ENCODE measurements at places on chromosomes 1 and 21.

DNA sequence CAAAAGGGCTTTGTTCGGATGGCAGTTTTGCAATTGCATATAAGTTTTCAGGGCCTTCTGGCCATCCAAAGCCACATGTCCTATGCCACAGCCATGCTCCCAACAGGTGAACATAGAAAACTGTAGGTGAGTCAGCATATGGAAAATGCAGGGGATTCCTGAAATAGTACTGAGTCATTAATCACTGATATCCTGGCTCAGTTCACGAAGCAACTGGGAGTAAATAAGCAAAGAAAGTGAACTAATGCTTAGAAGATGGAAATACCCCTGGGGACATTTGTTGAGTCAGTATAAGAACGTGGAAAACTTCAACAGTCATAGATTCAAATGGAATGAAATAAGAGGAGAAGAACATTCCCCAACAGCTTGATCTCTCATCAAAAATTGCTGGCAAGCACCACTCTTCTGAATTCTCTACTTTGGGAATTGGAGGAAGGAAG lies 148.9 kb upstream of the RUNX1 start:
- DNase-seq = no peak

- DNase-seq = no peak
Observed at GRCh38 chr1:172466795-172467407, 23.0 kb upstream of the PIGC start.

DNA sequence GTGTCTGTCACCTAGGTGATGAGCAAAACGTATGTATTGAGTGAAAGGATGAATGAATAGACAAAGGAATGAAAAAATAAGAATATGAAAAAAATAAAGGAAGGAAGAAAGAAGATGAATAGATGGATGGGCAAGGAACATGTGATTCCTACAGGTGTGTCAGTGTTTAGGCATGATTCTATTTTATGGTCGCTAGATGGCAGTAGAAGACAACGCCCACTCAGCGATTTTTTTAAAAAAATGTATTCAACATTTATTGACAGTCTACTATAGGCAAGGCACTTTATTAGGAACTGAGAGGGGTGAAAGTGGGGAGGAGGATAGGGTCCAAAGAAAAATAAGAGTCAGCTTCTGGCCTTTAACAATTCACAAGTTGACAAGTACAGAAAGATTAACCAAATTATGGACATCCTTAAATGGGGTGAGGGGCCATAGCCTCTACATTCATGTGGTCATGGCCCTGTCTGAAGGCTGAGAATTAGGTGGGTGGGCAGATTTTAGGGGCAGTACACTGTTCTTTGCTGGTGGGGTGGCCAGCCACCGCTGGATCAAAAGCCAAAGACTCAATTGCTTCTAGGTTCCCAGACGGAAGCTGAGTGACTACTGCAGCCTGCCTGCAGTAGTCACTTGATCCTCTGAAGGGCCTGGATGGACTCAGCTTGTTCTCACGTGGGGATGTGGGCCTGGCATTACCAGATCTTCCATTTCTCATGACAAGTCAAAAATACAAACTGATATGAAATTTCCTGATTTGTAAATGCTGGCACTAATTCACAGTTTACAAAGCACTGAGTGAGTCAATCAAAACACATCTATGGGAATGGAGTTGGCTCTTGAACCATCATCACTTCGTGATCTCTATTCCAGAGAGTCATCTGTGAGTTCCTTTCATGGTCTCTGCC lies 83.9 kb downstream of the FASLG start:
- DNase-seq = no peak

DNA sequence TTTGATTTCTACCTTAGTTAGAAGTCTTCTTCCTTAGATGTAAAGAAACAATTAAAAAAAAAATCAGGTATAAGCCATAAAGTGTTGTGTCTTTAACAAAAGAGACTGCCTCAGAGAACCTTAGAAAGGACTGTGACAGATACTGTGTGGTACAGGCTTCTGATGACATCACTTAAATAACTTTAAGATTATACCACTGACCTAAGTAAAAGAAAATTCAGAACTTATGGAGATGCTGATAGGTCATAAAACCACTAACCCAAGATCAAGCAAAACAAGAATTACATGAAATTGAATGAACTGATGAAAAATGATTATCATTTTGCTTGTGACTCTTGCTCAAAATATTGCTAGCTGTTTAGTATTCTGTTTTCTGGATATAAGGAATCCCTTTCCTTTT lies 220.8 kb downstream of the NRIP1 start:
- DNase-seq = no peak

GRCh38 chr1:212737559-212737958 lies 37.9 kb upstream of the BATF3 start:
- DNase-seq = no peak

GRCh38 chr1:36068866-36069265 lies 15.0 kb upstream of the TEKT2 start:
- DNase-seq = no peak

GRCh38 chr1:7432102-7432899 lies 338.8 kb upstream of the VAMP3 start:
- DNase-seq = no peak

DNA sequence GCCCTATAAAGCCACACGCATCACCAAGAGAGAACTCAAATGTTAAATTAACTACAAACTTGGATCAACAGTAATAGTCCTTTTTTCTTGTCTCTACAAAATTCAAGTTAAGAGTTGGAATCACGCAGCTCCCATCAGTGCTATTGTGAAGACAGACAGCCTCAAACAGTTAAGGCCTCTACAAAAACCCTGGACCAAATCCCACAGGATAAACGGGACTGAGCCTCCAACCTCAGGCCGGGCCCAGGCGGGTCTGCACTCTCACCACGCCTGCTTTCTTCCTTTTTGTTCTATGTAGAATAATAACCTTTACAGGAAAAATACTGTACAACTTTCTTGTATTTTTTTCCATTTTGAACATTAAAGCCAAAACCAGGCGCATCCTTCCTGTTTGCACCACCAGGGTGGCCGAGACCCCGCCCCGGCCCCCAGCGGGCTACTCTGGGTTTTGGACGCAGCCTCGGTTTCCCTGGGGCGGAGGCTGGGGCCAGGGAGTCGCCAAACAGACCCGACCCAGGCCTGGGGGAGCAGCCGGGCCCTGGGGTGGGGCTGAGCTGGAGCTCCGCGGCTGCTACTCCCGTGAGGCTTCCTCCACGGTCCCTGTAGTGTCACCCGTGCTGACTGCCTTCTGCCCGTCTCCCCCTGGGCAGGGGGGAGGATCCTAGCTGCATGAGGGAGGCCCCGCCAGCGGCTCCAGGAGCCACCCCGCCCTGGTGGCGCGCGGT lies 158.4 kb downstream of the CASZ1 start:
- DNase-seq = no peak

GRCh38 chr1:63611231-63611630 lies 18.0 kb downstream of the PGM1 start:
- DNase-seq = no peak

DNA sequence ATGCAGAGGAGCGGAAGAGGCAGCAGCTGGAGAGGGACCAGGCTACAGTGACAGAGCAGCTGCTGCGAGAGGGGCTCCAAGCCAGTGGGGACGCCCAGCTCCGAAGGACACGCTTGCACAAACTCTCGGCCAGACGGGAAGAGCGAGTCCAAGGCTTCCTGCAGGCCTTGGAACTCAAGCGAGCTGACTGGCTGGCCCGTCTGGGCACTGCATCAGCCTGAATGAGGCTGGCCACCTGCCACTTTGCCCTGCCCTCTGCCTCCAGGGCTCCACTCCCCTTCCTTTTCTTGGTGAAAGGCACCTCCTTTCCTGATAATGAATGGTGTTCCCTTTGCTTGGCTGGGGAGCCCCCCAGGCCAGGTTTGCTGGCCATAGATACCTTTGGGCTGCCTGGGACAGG lies 3.3 kb upstream of the HMGN2 start:
- DNase-seq = no peak

DNA sequence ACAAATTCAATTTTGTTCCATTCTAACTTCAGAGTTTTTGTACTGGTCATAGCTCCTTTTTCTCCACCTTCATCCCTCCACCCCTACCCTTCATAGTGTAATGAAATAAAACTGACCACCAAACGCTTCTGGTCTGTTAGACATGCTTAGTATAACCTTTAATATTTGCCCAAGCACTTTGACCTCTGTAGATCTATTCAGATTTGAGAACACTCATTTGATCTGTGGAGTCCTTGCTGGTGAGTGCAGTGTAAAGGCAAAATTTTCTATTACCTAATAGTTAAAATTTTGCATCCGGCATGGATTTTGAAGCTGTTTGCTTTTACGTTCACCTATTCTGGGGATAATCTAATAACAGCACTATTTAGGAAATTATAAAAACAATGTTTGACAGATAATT lies 41.2 kb downstream of the TMEM200B start:
- DNase-seq = no peak

GRCh38 chr1:61446531-61446991 lies 278.4 kb downstream of the TM2D1 start:
- DNase-seq = no peak

- DNase-seq = peak; percentile 44
Observed at GRCh38 chr1:54714881-54715492, 674 bp upstream of the TTC4 start.

- DNase-seq = no peak
Observed at GRCh38 chr1:35590476-35591040, 17.4 kb downstream of the TFAP2E start.

DNA sequence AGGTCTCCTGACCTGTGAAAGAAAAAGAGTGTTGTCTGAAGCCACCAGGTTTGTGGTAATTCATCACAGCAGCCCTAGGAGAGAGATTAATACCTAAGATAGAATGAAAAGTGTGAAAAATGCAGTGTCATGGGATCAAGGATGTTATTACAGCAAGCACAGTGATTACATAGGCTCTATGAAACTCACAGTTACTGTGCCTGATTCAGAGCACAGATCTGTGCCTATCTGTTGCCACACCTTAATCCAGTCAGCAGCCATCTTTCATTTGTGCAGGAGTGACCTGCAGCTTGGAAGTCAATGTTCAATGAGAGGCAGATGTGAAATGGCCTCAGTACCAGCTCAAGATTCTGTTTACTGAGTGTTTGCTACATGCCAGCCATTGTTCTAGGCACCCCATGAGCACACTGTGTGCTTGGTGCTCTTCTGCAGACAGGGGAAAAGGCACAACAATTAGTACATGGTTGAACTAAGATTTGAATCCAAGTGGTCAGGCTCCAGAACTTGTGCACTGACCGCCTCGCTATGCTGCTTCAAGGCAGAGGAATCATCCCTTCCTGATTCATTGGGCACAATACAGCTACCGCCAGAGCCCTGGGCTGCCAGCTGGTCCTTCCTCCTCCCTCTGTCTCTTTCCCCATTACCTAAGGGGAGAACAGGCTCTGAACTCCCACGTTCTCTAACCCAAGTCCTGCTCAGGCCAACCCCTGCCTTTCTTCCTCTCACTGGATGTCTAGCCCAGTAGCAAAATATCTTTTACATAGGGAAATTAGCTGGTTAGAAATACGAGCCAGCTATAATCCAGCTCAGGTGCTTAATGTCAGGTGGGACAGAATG lies 56.3 kb upstream of the NEK2 start:
- DNase-seq = no peak

GRCh38 chr1:185159966-185160365 lies 3.0 kb downstream of the SWT1 start:
- no peak for DNase-seq

GRCh38 chr1:17274186-17275170 lies 25.6 kb downstream of the PADI3 start:
- no peak for DNase-seq

GRCh38 chr1:87200875-87201638 lies 127.6 kb upstream of the LMO4 start:
- no peak for DNase-seq

DNA sequence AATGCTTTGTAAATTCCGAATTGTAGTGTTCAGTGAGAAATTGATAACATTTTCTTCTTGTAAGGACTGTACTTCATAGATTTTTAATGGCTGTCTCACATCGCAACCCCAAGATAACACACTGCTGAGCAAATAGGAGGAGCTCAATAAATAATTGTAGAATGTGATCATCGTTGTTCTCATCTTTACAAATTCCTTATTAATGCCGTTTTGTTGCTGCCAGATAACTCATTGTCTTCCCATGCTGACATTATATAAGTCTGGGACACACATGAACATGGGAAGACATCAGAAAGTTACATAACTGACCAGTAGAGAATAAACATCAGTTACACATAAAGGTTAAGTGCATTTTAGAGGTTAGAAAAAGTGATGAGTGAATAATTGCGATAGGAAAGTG lies 46.4 kb upstream of the TSPAN2 start:
- DNase-seq = no peak

GRCh38 chr1:6511561-6512244 lies 20.2 kb upstream of the PLEKHG5 start:
- no peak for DNase-seq

DNA sequence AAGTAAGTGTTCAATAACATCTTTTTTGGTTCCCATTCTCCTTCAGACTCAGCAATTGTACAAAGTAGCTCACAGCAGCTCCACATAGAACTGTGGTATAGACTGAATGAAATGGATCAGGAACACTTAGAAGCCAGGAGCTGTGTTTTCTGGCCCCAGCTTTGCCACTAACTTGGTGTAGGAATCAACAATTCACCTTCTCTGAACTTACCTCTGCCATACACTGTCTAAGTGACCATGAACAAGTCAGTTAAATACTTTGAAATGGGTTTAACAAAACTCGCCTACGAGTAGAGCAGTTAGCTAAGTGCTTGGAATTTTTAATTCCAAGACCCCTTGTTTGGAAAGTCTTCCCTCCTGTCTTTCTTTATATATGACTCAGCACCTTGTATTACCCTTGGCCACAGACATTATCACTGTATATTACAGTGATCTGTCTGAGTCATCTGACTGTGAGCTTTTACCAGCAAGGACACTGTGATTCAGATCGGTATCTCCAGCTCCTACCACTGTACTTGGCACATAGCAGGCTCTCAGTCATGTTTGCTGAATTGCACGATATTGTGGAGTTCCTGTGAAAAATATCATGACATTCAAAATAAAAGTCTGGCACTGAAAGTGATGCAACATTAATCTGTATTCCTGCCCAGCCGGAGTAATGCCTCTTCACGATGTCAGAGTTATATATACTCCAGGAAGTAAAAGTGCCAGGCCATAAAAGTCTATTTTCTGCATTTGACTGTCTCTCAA lies 101.7 kb upstream of the BEND5 start:
- DNase-seq = no peak

GRCh38 chr1:186152227-186152619 lies 222.8 kb downstream of the TPR start:
- no peak for DNase-seq

Measured in right atrium auricular region (tissue), 2 donors.